Esophagus squamous epithelium (tissue), 5 donors: ENCODE measurements at places on chromosomes 2 and 18.

DNA sequence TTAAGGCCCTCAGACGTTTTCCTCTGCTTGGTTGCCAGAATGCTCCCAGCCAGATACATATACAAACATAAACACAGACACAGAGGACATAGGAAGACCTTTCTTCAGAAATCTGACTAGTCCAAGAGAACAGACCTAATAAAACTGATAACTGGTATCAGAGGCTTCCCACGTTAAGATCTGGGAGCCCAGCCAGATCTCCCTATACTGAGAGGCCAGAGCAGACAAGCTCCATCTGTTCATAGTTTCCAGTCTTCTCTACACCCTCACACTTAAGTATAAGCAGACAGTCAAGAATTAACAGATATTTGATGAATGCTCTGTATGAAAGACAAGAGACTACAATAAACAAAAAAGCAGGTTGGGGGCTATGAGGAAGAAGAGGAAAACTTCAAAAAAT is 240.5 kb upstream of the CHAC2 start:
- no peaks in the 10 kb centered on the region for H3K4me1 ChIP-seq
- H3K27ac ChIP-seq, result no peak overlapping the region
- no peak for DNase-seq
- no peaks in the 10 kb centered on the region for H3K27me3 ChIP-seq
- no peaks in the 10 kb centered on the region for H3K36me3 ChIP-seq

DNA sequence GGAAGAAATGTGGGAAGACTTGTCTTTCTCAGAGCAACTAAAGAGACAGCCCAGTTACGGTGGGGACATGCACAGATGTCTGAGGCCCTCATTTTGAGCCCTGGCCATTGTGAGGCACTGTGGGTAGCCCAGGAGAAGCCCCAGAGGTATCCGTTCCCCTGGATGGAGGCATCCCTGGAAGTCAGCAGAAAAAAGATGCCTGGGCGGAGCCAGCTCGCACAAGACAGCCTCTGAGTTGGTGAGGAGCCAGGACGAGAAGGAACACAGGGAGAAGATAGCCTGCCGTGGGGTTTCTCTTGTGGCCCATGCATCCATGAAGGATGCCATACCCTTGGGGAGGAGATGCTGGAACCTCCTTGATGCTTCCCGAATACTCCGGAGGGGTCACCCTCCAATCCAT is 56.9 kb upstream of the SEMA4C start:
- peaks cover 13% of the 10 kb centered on the region for H3K4me1 ChIP-seq
- no peak for DNase-seq
- no peaks in the 10 kb centered on the region for H3K36me3 ChIP-seq
- H3K4me3 ChIP-seq, result no peak overlapping the region
- no peak overlapping the region for H3K27ac ChIP-seq

DNA sequence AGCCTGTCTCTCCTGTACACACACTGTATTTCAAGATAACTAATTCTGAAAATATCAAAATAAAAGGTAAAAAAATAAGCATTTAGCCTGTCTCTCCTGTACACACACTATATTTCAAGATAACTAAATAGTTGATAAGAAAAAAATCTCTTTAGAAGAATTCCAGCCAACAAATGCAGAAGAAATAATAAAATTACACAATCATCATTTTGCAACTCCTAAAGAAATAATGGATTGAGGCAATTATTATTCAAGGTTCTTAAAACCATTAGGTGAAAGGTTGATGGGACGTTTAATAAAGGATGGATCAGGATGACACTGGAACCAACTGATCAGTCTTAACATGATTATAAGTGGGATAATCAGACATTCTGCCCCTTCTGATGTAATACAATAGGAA is 148.0 kb upstream of the FN1 start:
- no peak overlapping the region for H3K4me3 ChIP-seq
- H3K4me1 ChIP-seq, result no peaks in the 10 kb centered on the region
- H3K36me3 ChIP-seq, result no peaks in the 10 kb centered on the region
- DNase-seq, result no peak

- DNase-seq, result no peak
- H3K27ac ChIP-seq, result peak overlapping the region; percentile 47
- no peaks in the 10 kb centered on the region for H3K36me3 ChIP-seq
- H3K4me3 ChIP-seq, result no peak overlapping the region
- H3K4me1 ChIP-seq, result peaks cover 16% of the 10 kb centered on the region
- no peaks in the 10 kb centered on the region for H3K27me3 ChIP-seq
These were observed 126.3 kb downstream of the NRP2 start for GRCh38 chr2:205808486-205809121.

DNA sequence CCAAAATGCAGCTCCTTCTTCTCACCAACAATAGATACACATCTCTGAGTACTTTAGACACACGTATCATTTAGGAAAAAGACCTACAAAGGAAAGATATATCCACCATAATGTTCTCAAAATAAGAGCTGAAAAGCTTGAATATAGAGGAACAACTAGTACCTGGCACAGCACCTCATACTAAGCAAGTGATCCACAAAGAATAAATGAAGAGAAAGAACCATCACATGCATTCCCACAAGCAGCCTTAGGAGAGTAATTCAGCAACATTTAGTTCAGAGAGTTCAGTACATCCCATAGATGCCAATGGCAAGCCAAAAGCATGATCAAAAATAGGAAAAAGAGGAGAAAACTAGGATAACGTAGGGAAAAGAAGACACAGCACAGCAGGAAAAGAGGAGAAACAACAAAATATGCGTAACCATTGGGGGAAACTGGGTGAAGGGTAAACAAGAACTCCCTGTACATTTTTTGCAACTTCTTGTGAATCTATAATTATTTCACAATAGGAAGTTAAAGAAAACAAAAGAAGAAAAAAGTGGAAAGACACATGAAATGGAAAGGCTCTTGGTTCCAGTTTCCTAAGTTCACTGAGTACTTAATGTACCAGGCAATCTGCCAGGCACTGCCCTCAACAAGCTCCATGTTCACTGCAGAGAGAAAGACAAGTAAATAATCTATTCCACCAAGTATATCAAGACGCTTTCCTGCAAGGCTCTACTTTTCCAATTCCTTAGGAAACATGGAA is 22.3 kb downstream of the CLASP1 start:
- no peaks in the 10 kb centered on the region for H3K36me3 ChIP-seq
- H3K27me3 ChIP-seq, result no peaks in the 10 kb centered on the region
- no peak for DNase-seq
- H3K4me1 ChIP-seq, result peaks cover 14% of the 10 kb centered on the region
- H3K4me3 ChIP-seq, result no peak overlapping the region
- peak overlapping the region; percentile 25 for H3K27ac ChIP-seq

- H3K4me3 ChIP-seq, result no peak overlapping the region
- H3K27me3 ChIP-seq, result no peaks in the 10 kb centered on the region
- DNase-seq, result no peak
These were observed 212.0 kb downstream of the TNS1 start for GRCh38 chr2:217790681-217791392.

- H3K27ac ChIP-seq, result no peak overlapping the region
- H3K4me1 ChIP-seq, result no peaks in the 10 kb centered on the region
- no peak for DNase-seq
- H3K4me3 ChIP-seq, result no peak overlapping the region
- H3K36me3 ChIP-seq, result no peaks in the 10 kb centered on the region
- H3K27me3 ChIP-seq, result no peaks in the 10 kb centered on the region
These were observed 84.9 kb downstream of the METTL4 start for GRCh38 chr18:2486426-2486825.

GRCh38 chr2:99278793-99279291 is 22.2 kb downstream of the LYG1 start:
- DNase-seq, result no peak
- H3K27ac ChIP-seq, result no peak overlapping the region
- no peaks in the 10 kb centered on the region for H3K4me1 ChIP-seq
- H3K27me3 ChIP-seq, result no peaks in the 10 kb centered on the region
